Activated CD8-positive, alpha-beta memory T cell treated with anti-CD3 and anti-CD28 coated beads for 1 hour (primary cell): ENCODE measurements at places on chromosomes 11 and 22.

DNA sequence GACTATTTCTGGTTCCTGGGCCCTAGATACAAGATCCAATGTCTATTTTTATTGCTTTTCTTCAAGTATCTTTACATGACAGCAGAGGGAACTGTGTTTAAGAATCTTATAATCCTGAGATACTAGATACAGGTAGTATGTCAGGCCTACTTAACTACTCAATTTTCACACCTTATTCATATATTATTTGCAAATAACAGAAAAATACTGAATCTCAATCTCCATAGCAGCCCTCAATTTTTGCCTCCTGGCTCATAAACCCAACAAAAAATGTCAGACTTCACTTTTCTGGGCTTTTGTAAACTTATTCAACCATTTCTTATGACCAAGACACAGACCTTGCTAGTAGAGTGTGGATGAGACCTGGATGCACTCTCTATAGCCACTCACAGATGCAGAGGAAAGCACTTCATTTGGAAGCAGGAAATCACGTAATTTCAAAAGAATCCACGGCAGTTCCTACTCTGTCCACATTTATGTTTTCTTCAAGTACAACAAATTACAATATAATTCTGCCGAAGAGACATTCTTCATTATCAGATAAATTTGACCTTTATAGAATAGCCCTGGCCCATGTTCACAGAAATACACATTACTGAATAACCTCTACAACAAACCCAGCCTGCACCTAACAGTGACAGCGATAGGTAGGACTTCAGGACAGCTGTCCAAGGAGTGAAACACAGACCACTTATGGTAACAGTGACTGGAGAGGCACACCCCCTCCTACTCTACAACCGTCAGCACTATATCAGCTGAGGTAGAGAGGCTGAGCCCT, 62.0 kb upstream of the YPEL1 start:
- no peak for DNase-seq

GRCh38 chr11:111737444-111738210, 28.6 kb downstream of the PPP2R1B start:
- DNase-seq: no peak

DNA sequence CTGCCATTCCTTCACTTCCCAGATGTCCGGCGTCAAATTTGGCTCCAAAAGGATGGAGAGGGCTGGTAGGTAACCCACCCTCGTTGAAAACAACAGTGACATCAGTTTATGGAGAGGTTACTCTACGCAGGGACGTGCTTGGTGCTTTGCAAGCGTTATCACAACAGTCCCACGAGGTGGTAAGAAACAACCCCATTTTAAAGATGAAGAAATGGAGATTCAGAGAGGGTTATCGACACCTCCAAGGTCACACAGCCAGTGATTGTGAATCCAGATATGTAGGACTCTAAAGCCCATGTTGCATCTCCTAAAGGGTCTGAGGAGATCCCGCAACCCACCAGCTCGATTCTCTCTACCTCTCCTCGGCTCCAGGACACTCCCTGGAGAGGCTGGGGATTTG, 773 bp downstream of the MIAT start:
- no peak for DNase-seq

DNA sequence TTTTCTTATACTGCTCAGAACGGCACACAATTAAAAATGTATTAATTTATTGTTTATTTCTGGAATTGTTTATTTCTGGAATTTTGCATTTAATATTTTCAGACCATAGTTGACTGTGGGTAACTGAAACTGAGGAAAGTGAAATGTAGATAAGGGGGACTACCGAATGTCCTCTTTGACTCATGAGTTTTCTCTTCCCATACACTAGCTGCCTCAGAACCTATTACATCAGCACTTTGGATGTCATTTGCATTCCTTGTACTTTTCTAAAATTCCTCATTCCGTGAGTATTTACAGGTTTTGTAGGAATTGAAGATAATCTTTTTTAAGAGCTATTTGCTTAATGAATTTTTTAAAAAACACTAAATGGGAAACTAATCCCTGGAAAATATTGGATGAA, 29.8 kb downstream of the ZC3H12C start:
- no peak for DNase-seq

- DNase-seq: peak; percentile 14
Observed at GRCh38 chr11:94325681-94326080, 21.3 kb downstream of the IZUMO1R start.

- no peak for DNase-seq
Observed at GRCh38 chr11:66548774-66549630, 2.3 kb downstream of the ACTN3 start.

DNA sequence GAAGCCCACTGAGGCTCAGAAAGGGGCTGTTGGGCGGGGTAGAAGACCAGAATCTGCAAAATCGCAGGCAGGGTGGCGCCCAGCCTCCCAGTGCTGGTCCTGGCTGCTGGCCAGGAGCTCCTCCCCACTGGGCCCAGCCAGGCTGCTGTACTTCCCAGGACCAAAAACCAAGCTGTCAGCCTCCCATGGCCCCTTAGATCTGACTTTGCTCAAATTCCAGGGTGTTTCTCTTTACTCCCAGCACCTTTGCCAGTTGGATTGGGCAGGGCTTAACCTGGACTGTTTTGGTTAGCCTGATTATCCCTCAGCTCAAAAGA, 44.2 kb upstream of the WEE1 start:
- DNase-seq: no peak

DNA sequence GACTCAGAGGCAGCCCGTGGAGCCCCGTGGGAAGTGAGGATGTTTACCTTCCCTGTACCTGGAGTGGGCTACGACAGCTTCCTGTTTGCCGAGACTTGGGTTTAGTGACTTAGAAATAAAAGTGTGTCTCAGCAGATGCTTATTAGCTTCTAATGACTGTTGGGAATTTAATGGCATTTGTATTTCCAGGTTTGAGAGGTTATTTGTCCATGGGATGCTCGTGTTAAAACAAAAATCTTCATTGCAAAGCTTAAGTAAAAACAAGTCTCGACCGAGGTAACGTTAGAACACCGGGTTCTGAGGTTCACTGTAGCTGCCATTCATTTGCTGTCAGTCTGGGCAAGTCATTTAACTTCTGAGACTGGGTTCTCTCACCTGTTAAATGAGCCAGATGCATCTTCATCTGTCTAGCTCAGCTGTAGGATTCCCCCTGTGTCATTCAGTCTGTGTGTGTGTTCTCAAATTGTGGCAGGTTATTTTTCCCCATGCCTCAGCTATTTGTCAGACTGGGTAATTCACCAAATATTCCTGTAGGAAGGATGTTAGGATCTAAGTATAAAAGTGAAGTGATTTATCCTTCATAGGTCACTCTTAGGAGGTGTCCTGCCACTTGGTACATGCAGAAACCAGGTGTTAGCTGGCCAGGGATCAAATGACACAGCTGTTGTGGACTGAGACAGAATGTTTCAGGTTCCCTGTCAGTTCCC, 791 bp downstream of the EI24 start:
- no peak for DNase-seq

DNA sequence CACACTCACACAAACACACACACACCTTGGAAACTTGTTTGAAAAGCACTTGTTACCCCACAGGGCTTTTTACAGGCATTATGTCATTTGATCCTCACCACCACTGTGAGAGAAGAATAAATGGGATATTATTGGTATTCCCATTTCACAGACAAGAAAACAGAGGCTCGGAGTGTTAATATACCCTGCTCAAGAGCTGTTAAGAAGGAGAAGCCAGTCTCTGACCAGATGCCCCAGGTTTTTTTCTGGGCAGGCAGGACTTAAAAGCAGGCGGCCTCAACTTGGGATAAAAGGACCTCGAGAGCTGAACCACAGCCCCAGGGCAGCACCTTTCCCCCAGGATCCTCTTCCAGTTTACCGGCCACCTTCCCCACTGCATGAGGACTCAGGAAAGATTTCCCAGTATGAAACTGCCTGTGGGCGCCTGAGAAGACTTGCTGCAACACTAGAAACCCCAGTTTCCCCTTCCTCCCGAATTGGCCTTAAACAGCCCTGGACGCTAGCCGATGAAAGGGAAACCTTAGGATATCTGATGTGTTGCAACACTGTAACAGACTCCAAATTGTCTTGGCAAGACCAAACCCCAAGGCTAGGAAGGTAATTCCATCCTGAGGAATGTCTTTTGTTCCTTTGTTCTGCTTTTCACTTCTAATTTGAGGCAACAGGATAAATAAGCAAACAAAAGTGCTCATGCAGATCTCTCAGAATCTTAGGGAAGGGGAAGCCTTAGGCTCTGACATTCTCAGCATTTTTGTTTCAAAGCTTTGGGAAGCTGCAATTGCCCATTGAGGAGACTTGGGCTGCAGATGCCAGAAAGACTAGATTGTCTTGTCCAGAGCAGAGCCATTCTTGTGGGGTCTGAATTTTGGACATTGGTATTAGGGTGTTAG, 173.5 kb downstream of the TRIM29 start:
- no peak for DNase-seq

DNA sequence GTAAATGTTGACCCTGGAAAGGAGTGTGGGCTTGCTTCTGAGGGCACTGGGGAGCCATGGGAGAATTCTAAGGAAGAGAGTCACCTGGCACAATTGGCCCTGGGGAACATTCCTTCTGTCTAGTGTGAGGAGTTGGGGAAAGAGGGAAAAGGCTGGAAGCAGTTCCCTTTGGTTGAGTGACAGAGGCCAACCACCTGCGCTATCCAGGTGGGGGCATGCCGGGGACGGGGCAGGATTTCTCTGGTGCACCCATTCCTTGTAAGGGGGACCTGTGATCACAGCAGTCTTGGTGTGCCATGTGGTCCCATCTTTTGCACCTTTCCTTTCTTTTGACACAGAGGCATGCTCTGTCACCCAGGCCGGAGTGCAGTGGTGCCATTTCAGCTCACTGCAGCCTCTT, 92.1 kb upstream of the GRK3 start:
- DNase-seq: no peak

DNA sequence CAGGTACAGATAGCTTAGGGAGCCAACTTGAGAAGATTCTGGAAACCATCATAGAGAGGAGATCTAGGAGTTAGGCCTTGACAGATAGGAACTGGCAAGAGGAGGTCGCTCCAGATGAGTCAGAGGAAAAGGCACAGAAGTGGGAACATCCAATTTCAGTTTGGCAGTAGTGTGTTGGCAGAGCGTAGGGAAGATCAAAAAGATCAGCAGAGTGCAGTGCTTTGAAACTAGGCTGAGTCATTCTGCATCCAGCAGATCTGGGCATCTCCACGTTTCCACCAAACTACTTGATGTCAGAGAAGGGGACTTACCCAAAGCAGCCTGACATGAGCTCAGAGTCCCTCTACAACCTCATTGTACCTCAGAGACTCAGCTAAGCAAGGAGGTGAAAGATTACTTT, 58.5 kb downstream of the GAB4 start:
- no peak for DNase-seq

GRCh38 chr22:39114112-39114511, 17.1 kb downstream of the APOBEC3H start:
- no peak for DNase-seq

- DNase-seq: no peak
Observed at GRCh38 chr11:113153847-113154246, 160.5 kb upstream of the TTC12 start.

- DNase-seq: no peak
Observed at GRCh38 chr11:78218707-78219492, 30.2 kb downstream of the USP35 start.

DNA sequence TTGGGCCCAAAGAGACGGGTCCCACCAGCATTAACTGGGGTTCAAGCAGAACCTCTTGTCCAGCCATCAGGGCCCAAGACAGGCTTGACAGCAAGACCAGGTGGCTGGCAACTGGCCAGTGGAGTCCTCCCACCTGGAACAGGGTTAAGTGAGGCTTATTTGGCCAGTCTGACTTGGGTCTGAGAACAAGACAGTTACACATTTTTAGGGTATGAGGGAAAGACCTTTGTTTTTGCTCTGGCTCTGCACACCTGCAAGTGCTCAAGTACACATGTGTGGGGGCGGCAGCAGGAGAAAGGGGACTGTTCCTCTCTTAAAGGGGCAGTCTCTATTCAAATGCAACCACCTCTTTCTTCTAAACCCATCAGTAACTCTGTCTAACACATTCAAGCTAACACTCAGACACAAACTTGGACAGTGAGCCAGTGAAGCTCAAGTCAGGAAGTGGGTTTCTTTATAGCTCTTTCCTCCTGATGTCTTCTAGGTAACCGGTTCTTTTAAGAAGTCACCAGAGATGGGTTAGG, 116.2 kb downstream of the ETS1 start:
- no peak for DNase-seq

DNA sequence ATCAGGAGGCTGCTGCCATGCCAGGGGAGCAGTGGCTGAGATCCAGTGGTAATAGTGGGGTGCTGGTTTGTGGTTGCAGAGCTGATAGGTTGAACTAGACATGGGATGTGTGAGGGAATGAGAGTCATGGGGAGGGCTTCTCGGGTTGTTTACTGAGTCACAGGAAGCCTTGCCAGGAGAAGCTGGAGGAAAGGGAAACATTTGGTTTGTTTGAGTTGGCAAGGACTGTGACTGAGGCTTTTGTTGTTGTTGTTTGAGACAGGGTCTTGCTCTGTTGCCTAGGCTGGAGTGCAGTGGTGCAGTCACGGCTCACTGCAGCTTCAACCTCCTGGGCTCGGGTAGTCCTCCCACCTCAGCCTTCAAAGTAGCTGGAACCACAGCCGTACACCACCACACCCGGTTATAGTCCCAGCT, 49.3 kb downstream of the CABIN1 start:
- DNase-seq: no peak

DNA sequence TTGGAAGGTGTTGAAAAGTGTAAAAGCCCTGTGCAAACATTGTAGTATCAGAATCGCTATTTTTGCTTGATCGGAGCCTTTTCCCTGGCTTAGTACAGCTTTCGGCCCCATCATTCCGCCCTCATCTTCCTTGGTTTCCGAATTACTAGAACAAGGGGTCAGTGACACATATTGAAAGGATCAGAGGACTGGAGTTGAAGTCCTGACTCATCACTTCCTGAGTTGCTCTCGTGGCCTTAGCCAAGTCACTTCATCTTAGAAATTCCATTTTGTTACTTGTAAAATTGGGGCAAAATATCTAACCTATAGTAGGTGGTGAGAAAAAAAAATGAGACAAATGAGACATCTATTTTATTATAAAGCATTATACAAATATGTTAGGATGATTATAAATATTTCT, 375.0 kb downstream of the NTM start:
- no peak for DNase-seq

DNA sequence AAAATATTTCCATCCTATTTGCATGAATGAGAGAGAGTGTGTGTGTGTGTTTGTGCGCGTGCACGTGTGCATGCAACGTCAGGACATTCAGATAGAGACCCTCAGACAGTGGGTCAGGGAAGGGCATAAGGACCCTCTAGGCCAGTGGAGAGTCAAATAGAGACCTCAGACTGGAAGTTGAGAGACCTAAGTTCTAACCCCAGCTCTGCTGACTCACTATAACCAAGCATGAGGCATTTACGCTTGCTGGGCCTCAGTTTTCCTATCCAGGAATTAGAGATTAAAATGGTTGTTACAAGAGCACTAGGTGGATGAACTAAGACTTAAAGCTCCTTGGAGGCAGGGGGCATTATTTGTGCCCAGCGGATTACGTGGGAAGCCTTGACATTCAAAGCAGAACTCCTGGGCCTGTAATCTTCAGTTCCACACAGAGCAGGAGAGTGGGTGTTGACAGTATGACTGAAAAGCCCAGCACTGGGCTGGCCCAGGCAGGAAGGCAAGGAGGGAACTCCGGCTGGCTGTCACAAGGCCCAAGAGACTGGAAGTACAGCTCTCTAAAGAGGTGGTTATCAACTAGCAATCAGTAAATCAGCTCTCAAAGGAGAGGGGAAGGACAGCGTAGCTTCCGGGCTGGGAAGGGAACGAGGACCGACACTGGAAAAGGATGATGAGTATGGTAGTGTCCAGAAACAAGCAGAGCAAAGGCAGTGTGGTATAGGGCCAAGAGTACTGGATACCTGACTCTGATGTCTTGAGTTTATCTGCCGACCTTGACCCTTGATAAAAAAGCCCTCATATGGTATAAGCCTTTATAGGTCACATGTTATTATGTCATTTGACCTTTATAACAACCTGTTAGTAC, 9.2 kb downstream of the RHOG start:
- DNase-seq: no peak
